ENCODE measurements at places on chromosomes 7 and 10.

GRCh38 chr10:120940299-120940900, 89.2 kb downstream of the WDR11 start:
- no peak for DNase-seq

- DNase-seq: peak; percentile 88
Observed at GRCh38 chr10:72297281-72297804, 23.6 kb downstream of the DDIT4 start.

DNA sequence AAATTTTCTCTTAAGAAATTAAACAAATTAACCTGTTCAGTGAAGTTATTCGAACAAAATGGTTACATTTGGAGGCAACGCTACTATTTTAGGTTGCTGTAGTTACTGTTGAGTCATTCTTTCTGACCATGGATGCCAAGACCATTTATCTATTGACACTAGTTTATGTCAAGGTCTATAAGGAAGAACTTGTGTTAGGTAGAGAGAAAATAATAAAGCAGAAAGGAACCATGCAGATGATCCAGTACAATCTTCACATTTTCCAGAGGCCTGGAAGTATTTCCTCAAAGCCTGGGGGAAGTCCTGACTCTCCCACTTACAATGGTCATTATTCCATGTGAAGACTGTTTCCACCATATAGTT, 608.0 kb upstream of the GALNT17 start:
- no peak for DNase-seq

GRCh38 chr7:39880556-39880955, 69.5 kb upstream of the CDK13 start:
- DNase-seq: no peak

- DNase-seq: no peak
Observed at GRCh38 chr10:127826154-127826725, 66.5 kb downstream of the CLRN3 start.

DNA sequence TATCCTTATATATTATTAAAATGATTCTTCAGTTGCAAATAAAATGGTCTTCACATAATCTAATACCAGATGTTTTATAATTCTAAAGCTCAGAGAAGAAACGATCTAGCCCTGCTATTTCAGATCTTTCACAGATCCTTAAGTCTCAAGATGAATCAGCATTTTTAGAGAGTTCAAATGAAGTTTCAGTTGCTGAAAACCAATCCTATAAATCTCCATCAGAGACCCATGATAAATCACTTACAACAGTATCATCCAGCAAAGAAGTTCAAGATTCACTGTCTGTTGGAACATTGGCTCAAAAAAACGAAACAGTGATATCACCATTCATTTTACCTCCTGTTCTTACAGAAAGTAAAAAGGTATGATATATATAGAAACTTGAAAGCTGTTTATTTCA, 137.0 kb downstream of the CCDC7 start:
- no peak for DNase-seq

DNA sequence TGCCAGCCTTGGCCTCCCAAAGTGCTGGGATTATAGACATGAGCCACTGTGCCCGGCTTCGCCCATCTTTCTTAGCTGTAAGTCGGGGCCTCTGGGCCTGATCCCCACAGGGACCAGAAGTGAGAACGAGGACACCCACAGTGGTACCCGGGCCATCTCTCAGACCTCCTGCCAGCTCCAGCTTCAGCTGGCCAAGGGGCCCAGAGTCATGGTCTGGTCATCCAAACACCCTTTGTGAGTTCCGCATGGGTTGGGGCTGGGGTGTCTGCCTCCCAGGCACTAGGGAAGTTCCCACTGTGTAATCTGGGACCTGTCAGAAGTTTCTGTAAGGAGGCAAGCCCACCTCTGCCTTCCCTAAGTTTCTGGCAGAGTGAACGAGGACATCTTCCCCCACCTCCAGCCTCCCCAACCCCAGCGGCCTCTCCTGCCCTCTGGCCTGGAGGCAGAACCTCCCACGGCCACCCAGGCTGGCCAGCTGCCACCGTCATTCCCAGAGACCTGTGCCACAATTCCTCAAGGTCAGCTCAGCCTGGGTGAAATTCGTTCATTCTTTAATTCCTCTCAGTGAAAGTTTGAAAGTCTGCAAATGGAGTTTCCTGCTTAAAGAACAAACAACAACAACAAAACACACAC, 19.5 kb upstream of the FOXL3 start:
- no peak for DNase-seq

DNA sequence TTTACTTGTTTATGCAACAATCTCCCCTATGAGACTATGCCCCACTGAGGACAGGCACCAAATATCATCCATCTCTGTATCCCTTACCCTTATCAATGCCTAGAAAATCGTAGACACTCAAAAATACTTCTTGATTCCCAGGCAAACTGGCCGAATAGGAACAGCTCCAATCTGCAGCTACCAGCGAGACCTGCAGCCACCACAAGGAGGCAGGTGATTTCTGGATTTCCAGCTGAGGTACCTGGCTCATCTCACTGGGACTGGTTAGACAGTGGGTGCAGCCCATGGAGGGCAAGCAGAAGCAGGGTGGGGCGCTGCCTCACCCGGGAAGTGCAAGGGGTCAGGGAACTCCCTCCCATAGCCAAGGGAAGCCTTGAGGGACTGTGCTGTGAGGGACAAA, 10.8 kb upstream of the PPP1R3C start:
- DNase-seq: no peak

- DNase-seq: no peak
Observed at GRCh38 chr7:141649137-141649864, 52.7 kb downstream of the DENND11 start.

- DNase-seq: no peak
Observed at GRCh38 chr7:137453356-137453755, 109.8 kb upstream of the PTN start.

GRCh38 chr7:146960773-146961391, 844.3 kb downstream of the CNTNAP2 start:
- no peak for DNase-seq

DNA sequence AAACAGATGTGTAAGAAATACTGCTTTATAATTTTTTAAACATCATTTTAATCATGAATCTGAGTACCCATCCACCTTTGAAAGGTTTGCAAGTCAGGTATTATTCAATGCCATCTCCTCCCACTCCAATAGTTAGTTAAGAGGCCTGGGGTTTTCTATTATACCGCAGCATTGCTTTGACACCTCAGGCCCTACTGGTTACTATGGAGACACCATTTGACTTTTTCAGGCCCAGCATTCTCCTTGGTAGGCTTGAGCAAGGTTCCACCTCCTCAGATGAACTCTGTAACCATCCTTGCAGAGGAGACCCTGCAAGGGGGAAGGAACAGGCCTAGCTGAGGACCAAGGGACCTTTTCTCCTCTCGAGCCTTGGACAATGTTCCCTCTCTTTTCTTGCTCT, 326.9 kb upstream of the NPSR1 start:
- DNase-seq: no peak

- DNase-seq: no peak
Observed at GRCh38 chr10:133475821-133476640, 22.3 kb downstream of the SCART1 start.

DNA sequence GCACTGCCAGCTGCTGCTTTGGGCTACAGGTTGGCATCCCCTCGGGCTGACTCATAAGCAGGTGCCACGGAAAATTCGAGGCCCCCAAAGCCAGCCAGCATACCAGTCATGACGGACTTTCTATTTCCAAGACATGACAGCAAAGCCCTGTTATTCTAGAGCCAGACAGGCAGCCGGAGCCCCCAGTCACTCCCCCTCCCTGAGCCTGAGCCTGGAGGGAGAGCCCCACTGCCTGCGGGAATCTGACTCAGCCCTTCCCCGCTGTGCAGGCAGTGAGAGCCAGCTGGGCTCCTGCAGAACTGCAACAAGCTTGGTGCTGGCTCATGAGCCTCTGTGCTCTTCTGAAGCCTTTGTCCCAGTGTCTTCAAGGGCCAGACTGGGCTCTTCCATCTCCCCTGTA, 15.8 kb downstream of the BTBD16 start:
- DNase-seq: no peak

DNA sequence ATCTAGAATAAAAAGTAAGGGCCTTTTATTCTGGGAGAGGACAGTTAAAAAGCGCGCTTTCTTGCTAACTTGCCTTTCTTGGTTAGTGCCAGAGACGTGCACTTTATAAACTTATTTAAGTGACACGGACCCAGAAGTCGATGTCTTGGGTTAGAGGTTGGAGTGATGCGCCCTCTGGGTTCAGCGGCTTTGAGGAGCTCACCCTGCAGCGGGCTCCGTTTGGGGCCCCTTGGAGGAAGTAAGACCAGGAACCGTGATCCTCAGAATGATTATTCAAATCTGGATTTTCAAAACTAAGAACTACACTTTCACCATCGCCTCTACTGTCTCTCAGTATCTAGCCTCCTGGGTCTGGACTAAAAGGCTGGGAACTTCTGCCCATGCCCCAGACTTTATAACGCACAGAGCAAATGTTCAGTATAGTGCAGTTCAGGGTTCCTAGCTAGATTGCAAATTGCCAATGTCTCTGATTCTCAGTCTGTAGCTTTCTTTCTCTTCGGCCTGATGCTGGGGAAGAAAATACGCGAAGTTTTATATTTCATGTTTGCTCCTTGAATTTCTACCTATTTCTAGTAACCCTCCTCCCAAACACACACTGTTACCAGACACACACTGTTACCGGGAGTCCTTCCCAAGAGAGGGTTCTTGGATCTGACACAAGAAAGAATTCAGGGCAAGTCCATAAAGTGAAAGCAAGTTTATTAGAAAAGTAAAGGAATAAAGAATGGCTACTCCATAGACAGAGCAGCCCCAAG, 18.6 kb upstream of the SMO start:
- no peak for DNase-seq

DNA sequence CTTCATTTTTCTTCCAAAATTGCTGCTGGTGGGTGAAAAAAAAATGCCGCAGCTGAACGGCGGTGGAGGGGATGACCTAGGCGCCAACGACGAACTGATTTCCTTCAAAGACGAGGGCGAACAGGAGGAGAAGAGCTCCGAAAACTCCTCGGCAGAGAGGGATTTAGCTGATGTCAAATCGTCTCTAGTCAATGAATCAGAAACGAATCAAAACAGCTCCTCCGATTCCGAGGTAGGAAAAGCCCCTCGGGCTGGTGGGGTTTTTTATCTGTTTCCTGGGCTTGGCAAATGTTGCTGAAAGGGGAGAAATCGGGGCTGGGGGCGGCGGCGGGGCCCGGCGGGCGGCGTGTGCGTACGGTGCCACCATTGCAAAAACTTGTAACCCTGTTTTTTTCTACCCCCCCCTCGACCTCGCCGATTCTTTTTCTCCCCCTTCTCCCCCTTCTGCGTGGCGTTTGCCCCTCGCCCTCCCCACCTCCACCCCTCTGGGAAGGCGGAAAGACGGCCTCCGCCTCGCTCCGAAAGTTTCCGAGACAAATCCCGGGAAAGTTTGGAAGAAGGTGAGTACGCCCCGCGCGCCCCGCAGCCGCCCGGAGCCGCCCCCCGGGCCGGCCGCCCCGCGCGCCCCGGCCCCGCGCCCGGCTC, 789 bp downstream of the TCF7L2 start:
- no peak for DNase-seq

DNA sequence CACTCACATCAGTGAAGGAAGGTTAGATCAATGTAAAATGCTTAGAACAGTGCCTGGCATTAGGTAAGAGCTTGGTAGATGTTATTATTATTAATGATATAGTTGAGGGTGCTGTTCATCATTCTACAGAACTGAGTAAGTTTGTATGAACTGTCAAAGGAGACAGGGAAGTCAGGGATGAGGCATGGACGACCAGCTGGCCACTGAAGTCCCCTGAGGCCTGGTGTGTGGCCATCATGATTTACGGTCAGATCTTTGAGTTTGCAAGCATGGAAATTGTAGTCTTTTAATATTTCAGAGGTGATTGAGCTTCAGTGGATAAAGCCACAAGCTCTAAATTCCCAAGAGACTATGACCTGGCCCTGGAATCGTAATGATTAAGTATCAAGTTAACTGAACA, 6.9 kb downstream of the ARMC3 start:
- no peak for DNase-seq

DNA sequence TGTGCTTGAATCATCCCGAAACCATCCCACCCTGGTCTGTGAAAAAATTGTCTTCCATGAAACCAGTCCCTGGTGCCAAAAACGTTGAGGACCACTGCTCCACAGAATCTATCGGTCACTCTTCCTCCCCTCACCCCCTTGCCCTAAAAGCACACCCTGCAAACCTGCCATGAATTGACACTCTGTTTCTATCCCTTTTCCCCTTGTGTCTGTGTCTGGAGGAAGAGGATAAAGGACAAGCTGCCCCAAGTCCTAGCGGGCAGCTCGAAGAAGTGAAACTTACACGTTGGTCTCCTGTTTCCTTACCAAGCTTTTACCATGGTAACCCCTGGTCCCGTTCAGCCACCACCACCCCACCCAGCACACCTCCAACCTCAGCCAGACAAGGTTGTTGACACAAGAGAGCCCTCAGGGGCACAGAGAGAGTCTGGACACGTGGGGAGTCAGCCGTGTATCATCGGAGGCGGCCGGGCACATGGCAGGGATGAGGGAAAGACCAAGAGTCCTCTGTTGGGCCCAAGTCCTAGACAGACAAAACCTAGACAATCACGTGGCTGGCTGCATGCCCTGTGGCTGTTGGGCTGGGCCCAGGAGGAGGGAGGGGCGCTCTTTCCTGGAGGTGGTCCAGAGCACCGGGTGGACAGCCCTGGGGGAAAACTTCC, 784 bp upstream of the SERPINE1 start:
- no peak for DNase-seq

GRCh38 chr10:27680006-27680557, 65.5 kb downstream of the MKX start:
- DNase-seq: no peak

DNA sequence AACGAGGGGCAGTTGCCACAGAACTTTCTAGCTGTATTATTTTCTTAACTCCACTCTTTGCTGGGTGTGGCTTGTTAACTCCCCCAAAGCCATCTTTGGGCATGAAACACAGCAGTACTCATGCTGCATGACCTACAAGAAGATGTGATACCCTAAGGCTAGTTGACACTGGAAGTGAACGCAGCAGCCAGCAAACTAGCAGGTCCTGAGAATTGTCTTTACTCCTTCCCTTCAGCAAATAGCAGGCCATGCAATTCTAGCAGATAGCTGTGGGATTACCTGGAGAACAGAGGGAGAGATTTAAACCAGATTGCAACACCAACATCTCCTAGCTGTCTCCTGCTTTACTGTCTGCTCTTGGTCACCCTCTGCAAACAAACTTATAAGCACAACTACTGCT, 688.0 kb upstream of the ZWINT start:
- no peak for DNase-seq

GRCh38 chr10:86068231-86069054, 298.2 kb downstream of the GRID1 start:
- no peak for DNase-seq

DNA sequence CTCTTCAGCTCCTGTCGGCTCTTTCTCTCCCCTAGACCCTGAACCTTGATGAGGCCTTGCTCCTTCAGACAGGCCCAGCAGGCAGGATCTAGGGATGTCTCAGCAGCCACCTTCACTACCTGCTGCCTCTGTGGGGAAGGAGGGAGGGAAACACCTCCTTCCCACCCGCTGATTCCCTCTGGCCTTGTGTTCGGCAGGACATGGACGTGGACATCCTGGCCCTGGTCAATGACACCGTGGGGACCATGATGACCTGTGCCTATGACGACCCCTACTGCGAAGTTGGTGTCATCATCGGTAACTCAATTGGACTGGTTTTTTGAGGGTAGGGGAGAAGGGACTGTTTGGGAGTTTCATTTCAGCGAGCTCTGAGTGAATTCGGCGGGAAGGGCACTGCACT, 20.3 kb downstream of the HKDC1 start:
- DNase-seq: no peak

Measured in stimulated activated CD8-positive, alpha-beta memory T cell treated with anti-CD3 and anti-CD28 coated beads, Interleukin-7, amount 100 ng/mL, for 48 hours (primary cell).